Small intestine (tissue), 16 donors: ENCODE measurements at places on chromosomes 2 and 18. TPM values are rescaled to one million over a fixed set of nuclear protein-coding genes. Genes with fewer than 3 reads are reported as not detected.

GRCh38 chr2:72062336-72062735 lies 85.3 kb downstream of the CYP26B1 start:
- DNase-seq: no peak

GRCh38 chr2:36800381-36800780 lies 103.9 kb downstream of the VIT start:
- DNase-seq: no peak

GRCh38 chr2:16194931-16195680 lies 254.8 kb downstream of the MYCN start:
- DNase-seq: no peak

The MOB4 gene
- 21.2 TPM for polyA plus RNA-seq

- peak; percentile 97 for DNase-seq
Measured at GRCh38 chr2:186589612-186590349, at the start of gene ITGAV. ITGAV (plus strand) TSS chr2:186590056; CDS start chr2:186590339, 283 bp downstream.

- DNase-seq: peak; percentile 51
Measured at GRCh38 chr2:233976690-233977294, 59.6 kb downstream of the TRPM8 start.

DNA sequence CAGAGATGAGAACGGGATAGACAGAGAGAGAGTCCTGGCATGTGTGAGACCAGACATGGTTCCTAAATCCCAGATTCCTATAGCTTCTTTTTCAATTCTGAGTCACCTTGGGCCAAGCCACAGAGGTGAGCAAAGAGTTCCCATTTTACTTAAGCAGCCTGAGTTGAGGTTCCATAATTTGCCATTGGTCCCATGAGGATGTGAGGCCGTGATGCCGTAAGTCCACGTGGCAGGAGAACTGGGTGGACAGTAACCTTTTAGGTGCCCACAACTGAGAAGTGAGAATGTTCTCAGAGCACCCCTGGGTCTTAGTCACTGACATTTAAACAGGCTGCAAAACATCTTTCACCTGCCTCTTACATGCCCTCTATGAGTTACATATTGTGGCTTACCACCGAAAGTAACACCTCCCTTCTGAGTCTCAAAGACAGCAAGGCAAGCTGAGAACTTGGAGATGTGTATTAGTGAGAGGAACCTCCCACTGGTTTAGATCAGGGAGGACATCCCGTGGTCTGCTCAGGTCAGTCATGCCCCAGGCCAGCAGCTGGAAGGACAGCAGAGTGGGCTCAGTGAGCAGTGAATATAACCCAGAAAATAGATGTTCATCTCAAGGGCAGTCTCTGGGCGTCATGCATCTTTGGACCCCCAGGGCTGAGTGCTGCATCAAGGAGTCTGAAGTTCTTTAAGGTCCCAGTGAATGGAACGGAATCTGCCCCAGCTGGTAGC lies 127.9 kb upstream of the LGALSL start:
- no peak for DNase-seq

The UPP2 gene
- polyA plus RNA-seq: not detected

- DNase-seq: peak; percentile 14
Measured at GRCh38 chr2:111039628-111040383, 80.9 kb upstream of the BCL2L11 start.

DNA sequence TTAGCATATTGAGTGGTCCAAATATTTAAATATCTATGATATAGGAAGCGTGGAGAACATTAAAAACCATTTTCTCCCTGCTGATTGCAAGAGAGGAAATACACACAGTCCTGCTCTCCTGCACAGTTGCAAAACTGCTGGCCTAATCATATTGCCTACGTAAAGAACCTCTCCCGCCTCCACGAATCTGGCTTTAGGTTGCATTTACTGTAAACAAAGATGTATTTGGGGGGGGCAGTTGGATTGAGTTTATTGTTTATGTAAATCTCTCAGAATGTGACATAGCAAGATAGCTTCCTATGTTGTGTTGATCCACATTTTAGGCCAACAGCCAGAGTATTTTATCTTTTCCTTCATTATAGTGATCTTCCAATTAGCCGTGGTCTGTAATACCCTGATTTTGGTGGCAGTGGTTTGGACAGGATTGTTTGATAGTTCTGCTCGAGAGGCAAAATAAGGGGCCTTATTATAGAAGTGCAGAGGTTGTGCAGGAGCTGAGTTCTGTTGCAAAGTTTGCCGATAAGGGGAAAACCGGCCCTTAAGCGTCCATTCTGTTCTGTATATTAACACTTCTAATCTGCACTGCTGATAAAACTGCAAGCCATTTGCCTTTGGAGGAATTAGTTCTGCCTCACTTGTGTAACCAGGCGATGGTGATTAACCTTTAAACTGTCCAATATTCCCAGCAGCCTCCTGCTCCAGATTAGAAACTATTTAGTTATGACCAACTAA lies 101.6 kb upstream of the SIX3 start:
- peak; percentile 40 for DNase-seq

The CDK15 gene
- 0.52 TPM for polyA plus RNA-seq

GRCh38 chr2:136962105-136962725 lies 196.9 kb downstream of the THSD7B start:
- DNase-seq: no peak

The GPR17 gene
- polyA plus RNA-seq: 0.56 TPM

DNA sequence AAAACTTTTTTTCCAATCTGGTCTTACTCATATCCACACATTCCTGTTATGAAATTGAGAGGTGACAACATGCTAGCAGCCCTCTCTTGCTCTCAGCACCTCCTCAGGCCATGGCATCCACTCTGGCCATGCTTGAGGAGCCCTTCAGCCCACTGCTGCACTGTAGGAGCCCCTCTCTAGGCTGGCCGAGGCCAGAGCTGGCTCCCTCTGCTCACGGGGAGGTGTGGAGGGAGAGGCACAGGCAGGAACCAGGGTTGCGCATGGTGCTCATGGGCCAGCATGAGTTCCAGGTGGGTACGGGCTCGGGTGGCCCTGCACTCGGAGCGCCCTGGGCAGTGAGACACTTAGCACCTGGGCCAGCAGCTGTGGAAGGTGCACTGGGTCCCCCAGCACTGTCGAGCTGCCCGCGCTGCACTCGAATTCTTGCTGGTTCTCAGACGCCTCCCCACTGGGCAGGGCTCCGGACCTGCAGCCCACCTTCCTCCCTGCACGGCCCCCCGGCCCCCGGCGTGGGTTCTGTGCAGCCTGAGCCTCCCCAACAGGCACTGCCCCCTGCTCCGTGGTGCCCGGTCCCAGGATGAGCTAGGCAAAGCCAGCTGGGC lies 1669.6 kb upstream of the CELF4 start:
- no peak for DNase-seq

DNA sequence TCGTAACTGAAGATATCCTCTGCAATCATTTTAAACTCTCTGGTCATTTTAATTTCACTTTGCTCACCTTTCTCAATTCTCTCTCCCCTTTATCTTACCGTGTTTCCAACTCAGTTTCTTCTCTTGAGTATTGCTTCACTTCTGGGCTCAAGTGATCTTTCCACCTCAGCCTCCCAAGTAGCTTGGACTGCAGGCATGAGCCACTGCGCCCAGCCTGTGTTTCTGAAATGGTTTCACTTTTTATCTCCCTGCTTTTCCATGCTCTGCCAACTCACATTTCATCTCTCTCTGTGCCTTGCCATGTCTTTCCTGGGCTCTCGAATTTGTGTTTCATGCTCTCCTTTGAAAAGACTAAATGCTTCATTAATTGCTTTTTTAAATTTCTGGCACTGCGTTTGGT lies 30.5 kb upstream of the TMEM131 start:
- DNase-seq: peak; percentile 11

The SERPINB3 gene
- polyA plus RNA-seq: 0.06 TPM

DNA sequence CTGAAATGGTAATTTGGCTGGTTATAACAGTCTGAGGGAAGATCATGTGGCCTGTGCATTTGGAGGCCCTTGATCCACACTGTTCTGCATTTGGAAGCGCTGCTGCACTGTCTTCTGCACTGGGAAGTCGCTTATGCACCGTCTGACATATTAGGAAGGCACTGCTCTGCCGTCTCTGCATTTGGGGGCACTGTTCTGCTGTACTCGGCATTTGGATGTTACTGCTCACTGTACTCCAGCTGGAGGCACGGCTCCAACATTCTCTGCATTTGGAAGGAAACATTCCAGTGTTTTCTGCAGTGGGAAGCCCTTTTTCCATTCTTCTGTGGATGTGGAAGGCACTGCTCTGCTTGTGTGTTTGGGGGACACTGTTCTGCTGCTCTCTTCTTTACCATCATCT lies 9.6 kb upstream of the PROM2 start:
- no peak for DNase-seq

- DNase-seq: no peak
Measured at GRCh38 chr2:26363958-26364357, 17.4 kb upstream of the ADGRF3 start.

DNA sequence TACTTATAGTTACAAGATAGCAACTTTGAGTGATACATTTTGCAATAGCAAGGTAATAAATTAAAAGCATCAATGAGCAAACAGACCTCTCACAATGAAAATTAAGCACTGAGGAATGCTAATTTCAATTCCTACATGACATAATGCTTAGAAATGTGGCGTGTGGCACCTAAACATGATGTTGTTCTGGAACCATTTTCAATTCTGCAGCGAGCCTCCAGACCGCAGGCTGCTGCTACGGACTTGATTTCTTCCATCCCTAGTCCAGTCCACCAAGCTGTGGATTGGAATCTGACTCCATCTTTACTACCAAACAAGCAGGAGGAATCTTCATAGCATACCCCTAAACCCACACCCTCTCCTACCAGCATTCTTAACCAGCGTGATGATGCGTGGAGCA lies 58.7 kb upstream of the ZNF397 start:
- DNase-seq: no peak

- no peak for DNase-seq
Measured at GRCh38 chr18:69233465-69234054, 167.1 kb upstream of the DOK6 start.

The MOGAT1 gene
- not detected for polyA plus RNA-seq

- no peak for DNase-seq
Measured at GRCh38 chr2:102110596-102111334, 31.8 kb upstream of the IL1R1 start.

DNA sequence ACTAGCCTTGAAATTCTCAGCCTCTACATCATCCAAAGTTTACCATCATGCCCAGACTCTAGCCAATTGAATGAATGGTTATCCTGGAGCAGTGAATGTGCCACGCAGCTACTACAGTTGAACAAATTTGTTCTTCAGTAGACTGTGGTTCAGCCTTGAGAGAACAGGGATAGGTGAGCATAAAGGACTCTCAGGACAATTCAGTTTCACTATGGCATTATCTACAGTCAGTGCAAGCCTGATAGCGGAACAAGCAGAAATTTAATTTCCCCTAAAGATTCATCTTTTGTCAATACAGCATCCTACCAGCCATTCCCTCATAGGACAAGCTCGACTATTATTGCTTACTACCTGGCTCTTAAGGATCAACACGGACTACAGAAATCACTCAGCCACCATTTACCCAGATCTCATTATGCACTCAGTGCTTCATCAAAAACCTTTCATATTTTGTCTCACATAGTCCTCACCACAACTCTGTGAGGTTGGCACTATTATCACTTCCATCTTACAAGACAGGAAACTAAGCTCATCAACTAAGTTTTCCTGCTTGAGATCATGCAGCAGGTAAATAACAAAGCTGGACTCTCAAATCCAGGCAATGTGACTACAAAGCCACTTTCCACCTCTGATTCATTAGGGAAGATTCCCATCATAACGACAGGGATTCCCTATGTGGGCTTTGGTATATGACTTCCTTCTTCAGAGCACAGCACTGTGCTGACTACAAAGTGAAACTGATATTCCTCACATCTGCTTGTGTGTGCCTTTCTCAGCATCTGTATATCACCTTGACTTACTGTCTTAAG lies 181.5 kb upstream of the ACVR2A start:
- no peak for DNase-seq

DNA sequence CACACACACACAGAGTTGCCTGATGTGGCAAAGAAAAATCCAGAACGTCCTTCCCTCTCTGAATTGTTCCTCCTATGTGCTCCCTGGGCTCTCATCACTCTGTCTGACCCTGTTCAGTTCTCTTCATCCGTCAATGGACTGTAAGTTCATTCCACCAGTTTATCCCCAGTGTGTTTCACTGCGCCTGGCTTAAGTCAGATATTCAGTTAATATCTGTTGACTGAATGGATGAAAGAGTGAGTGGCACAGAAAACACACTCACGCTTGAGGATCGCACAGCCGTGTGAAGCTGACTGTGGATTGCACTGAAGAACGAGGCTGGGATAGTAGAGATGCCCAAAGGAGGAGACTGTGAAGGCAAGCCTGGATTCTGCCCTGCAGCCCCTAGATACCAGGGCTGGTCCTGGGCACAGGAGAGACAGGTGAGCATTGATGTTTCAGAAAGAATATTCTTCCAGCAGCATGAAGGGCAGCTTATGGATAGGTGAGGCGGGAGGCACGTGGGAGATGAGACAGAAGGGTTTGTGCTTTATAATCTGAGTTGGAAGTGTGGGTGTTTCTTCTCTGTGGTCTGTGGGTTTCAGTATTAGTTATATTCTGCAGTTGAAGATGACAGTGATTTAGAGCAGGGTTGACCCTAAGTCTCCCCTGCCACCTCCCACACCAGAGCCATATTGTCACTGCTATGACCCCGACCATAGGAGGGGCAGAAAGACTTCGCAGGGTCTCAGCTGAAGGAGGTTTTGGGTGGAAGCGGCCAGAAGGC lies 129.9 kb downstream of the SOCS6 start:
- DNase-seq: no peak

The EPB41L5 gene
- polyA plus RNA-seq: 13.0 TPM

GRCh38 chr18:24790347-24790746 lies 329.9 kb downstream of the HRH4 start:
- no peak for DNase-seq

The MAP3K19 gene
- polyA plus RNA-seq: 0.03 TPM

GRCh38 chr2:224180810-224181209 lies 141.7 kb upstream of the SERPINE2 start:
- no peak for DNase-seq

DNA sequence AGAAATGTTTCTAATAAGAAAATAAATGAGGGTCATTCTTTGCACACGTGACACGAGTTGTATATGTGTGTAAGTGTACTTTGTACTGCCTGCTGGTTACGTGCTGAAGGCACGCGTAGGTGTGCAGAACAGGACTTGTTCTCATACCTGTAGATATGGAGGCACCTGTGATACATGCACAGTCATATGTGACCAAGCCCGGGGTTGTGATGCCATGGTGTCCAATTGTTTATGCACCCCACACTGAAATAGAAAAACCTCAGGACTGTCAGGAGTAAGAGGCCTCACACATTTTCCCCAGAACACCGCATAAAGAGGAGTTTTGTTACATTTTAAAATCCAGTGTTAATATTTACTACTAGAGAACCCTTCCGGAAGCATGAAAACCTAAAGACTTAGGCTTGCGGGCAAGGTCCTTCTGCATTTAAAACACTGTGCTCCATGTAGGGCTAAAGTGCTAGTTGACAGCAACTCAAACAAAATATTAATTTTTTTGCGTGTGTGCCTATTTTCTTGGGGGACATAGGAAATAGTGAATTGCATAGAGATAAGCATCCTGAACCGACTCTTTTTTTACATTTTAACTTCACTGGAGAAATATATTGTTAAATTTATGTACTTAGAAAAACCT lies 9.3 kb downstream of the TSHZ1 start:
- DNase-seq: peak; percentile 87

DNA sequence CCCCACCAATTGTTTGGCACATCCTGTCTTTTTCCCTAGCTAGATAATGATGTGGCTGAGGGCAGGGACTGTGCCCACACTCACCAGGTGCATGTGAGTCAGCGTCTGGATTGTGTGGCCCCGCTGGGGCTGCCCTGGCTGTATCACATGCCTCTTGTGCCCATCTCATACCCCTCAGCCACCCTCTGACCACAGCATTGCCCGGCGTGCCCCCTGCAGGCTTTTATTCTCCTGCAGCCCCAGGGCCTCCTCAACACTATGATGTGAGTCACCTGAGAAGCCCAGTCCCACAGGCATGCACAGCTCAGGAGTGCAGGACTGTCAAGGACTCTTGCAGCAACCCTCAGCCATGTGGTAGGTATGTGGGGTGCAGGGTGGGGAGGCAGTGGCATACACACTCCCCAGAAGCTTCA lies 14.8 kb upstream of the STEAP3 start:
- no peak for DNase-seq
